ENCODE measurements at places on chromosomes 3 and 15. TPM values are rescaled to one million over a fixed set of nuclear protein-coding genes. Genes with fewer than 3 reads are reported as not detected.

The ADGRG7 gene
- total RNA-seq, result not detected

The CCDC39 gene
- total RNA-seq, result not detected

The UBR1 gene
- 4.1 TPM for total RNA-seq

The MAPK6 gene
- 71.1 TPM for total RNA-seq

The RNF168 gene
- total RNA-seq, result 3.5 TPM

The TMEM44 gene
- 11.4 TPM for total RNA-seq

The B2M gene
- 472 TPM for total RNA-seq

The GOLGA8Q gene
- total RNA-seq, result not detected

The STRIT1 gene
- total RNA-seq, result not detected

The CEMIP gene
- total RNA-seq, result 1.2 TPM

The LSAMP gene
- total RNA-seq, result 0.14 TPM

The FANCI gene
- total RNA-seq, result 60.5 TPM

The CNTN3 gene
- not detected for total RNA-seq

The CHDH gene
- total RNA-seq, result 3.1 TPM

The ZNF502 gene
- total RNA-seq, result 1.6 TPM

The TGM4 gene
- total RNA-seq, result 0.12 TPM

The KBTBD8 gene
- 0.73 TPM for total RNA-seq

The SKOR1 gene
- total RNA-seq, result 0.05 TPM

The TMEM207 gene
- total RNA-seq, result not detected

The FETUB gene
- total RNA-seq, result 0.12 TPM
